KG1 (cell line): ENCODE measurements at places on chromosomes 1 and 21.
A peak's percentile ranks its signal among the peaks of the same experiment; 100 is the strongest.

GRCh38 chr1:17233675-17234320, 15.1 kb upstream of the PADI3 start:
- DNase-seq, result no peak

DNA sequence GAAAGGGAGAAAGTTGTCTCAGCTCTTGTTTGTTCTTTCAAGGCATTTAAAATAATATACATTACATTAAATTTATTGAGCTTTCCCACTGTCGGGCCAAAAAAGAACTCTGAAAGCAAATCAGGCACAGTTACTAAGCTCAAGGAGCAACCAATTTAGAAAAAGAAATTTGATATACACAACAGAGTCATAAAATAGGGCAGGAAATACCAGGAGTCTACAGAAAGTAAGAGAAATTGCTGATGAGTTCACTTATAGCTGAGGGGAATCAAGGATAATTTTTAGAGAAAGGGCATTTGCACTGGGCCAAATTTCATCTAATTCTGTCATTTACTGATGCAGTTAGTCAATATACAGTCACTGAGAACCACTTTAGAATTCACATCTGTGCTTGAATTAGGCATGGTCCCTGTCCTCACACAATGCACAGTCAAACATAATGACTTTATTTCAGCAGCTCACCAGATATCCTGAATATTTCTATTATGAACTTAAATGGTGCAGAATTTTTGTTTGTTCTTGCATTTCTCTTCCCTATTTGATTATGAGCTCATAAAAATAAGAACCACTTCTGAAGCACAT, 249.6 kb upstream of the BEND5 start:
- no peak for DNase-seq

GRCh38 chr1:218351391-218352074, 6.4 kb downstream of the TGFB2 start:
- DNase-seq, result peak; percentile 38

GRCh38 chr1:76892675-76893074, 25.4 kb downstream of the ST6GALNAC5 start:
- DNase-seq, result no peak

DNA sequence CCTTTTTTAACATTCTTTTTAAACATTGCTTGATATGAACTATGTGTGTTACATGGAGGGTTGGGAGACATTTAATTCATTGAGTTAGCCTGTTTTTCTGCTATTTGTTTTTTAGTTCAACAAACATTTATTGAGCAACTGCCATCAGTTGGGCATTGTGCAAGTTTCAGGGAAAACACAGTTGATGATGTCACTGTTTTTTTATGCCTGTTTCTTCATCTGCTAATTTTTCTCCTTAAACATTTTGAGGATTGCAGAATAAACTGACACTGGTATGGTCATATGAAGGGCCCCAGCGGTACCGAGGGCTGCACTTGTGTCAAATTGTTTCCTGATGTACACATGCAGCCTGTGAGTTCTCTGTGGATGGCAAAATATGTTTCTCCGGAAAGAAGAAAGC, 253.0 kb downstream of the FGGY start:
- DNase-seq, result no peak

DNA sequence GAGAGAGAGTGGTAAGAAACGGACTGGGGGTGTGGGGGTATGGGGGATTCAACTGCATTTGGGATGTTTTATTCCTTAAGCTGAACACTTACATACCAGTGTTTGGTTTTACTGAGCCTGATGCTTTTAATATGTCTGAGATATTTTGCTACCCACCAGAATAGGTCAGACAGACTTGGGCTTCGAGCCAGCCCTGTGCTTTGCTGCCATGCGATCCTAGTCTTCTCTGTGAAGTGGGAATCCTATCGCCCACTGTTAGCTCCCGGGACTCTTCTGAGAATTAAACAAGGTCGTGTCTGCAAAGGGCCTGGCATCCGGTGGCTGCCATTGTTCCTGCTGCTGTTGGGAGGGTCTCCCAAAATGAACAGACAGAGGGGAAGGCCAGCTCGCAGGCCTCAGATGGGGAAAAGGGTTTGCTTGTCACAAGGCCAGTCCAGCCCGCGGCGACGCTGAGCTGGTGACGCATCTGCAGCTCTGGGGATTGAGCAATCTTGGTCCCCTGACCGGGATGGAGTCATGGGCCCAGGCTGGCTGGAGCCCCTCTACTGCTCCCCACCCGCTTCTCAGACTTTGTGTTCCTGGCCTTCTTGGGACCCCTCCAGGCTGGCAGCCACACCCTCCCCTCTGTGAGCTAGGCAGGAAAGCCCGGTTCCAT, 26.9 kb upstream of the ECE1 start:
- DNase-seq, result no peak

DNA sequence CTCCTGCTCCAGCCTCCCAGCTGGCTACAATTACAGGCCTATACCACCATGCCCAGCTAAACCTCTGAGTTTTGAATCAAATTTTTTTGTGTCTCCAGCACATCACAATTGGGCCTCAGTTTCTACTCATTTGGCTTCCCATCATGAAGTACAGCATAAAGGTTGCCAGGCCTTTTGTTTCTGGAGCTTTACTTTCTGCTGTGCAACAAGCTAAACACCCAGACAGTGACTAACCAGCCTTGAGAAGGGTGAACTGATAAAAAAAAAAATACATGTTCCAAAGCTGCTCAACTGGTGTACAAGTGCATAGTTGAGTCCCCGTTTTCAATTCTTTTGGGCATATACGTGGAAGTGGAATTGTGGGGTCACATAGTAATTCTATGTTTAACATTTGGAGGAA, 25.1 kb downstream of the TIAM1 start:
- no peak for DNase-seq

DNA sequence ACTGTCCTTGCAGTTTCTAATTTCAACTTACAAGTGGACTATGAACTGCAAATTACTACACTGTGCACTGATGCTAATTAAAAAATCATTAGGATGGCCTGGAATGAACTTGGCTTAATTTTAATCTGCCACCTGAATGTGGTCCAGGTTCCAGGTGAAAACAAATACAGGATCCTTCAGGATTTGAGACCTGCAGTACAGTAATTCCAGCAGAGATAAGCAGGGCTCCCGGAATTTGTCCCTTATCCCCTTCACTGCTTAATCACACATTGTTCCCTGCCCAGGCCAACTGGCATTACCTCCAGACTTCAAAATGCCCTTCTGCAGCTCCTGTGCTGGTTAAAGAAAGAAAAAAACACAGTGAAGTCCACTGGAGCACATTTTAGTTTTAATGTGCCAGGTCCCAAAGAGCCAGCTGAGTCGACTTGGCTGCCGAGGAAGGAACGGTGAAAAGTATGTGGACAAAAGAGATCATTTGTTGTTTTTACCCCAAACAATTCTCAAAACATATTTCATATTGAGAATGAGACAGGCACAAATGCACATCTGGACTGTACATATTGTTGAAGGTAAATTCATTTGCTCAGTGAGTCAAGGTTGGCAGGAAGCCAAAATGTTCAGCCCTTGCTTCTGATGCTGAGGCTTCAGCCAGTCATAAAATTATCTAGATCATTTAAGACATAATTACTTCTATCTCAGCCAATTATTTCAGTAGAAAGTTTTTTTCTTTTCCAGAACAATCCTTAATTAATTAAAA, 28.3 kb downstream of the DEGS1 start:
- DNase-seq, result no peak
